ENCODE measurements at places on chromosomes 3 and 15.

GRCh38 chr15:29268706-29269484, 727 bp downstream of the NSMCE3 start:
- DNase-seq = peak; percentile 46

DNA sequence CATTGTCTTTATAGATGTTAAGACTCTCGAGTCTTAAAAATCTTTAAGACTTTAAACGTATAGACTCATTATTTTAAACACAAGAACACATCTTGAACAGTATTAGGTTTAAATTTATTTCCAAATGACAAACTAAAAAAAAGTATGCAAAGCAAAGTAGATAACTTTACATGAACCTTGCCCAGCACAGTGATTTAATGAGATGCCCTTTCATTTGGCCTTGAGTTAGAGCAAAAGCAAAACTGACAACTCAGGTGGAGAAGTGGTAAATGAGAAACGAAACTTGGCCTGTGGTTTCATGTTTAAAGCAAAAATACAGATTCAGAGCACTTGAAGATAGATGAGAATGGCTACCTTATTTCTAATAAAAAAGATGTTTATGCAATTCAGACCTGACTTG, 8.6 kb downstream of the GPR15 start:
- no peak for DNase-seq

GRCh38 chr3:71874618-71875017, 89.7 kb upstream of the PROK2 start:
- DNase-seq = no peak

DNA sequence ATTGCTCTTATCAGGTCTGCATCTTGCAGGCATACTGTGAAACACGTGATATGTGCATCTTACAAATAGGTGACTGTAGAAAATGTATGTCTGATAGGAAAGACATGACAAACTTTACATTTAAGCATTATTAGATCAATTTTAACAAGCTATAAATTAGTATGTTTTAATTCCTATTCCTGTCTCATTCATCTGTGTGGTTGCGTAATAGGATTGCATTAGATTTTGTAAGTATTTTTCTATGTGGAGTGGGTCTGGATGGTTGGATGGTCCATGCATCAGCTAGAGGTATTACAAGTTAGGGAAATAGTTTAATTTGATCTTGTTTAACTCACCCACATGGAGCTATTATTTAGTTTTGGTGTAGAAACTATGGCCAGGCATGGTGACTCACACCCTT, 18.8 kb downstream of the ASTE1 start:
- no peak for DNase-seq

DNA sequence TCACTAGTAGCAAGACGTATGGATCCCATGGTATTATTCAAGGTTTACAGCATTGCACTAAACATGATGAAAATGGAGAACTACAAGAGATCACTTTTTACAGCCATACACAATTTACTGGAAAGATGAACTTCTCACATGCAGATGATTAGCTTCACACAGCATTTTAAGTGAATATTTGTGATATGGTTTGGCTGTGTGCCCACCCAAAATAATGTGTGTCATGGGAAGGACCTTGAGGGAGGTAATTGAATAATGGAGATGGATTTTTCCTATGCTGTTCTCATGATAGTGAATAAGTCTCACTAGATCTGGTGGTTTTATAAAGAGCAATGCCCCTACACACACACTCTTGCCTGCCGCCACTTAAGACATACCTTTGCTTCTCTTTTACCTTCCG, 662.0 kb upstream of the CCDC54 start:
- DNase-seq = no peak

- DNase-seq = no peak
Observed at GRCh38 chr3:87732294-87732693, 326.5 kb downstream of the CGGBP1 start.

Data from cerebellar cortex (tissue), 1 donor.